Esophagus squamous epithelium (tissue), 5 donors: ENCODE measurements at places on chromosomes 1 and 21.

DNA sequence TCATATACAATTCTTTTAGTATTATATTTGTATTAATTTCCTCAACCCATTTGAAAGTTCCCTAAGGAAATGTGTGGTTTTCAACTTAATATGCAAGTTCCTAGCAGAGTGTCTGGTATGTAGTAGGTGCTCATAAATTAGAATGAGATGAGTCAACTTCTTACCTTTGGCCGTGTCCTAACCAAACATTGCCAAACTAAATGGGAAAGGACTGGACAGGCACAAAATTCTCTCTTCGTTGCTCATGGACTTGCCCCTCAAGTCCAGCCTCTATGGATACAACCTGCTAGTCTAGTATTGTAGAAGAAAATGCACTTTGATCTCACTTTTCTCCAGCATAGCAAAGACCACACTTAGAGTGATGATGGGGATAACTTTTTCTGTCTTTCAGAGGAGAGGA is 11.6 kb upstream of the MRPS14 start:
- DNase-seq, result no peak

DNA sequence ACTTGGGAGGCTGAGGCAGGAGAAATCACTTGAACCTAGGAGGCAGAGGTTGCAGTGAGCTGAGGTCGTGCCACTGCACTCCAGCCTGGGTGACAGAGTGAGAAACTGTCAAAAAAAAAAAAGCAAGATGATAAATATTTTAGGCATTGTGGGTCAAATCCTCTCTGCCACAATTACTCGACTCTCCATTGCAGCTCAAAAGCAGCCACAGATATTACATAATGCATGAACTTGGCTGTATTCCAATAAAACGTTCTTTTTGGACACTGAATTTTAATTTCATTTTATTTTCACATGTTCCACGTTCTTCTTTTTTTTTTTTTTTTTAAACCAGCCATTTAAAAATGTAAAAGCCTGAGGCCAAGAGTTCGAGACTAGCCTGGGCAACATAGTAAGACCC is 69.4 kb downstream of the TCP10L start:
- DNase-seq, result no peak

- DNase-seq, result no peak
Measured at GRCh38 chr1:76940571-76941335, 73.5 kb downstream of the ST6GALNAC5 start.

GRCh38 chr1:224433041-224433691 is 1.4 kb downstream of the WDR26 start:
- no peak for DNase-seq

GRCh38 chr21:42396799-42397745 is 1.2 kb upstream of the TMPRSS3 start:
- no peak for DNase-seq

- DNase-seq, result no peak
Measured at GRCh38 chr1:42298520-42298919, 36.5 kb downstream of the FOXJ3 start.

DNA sequence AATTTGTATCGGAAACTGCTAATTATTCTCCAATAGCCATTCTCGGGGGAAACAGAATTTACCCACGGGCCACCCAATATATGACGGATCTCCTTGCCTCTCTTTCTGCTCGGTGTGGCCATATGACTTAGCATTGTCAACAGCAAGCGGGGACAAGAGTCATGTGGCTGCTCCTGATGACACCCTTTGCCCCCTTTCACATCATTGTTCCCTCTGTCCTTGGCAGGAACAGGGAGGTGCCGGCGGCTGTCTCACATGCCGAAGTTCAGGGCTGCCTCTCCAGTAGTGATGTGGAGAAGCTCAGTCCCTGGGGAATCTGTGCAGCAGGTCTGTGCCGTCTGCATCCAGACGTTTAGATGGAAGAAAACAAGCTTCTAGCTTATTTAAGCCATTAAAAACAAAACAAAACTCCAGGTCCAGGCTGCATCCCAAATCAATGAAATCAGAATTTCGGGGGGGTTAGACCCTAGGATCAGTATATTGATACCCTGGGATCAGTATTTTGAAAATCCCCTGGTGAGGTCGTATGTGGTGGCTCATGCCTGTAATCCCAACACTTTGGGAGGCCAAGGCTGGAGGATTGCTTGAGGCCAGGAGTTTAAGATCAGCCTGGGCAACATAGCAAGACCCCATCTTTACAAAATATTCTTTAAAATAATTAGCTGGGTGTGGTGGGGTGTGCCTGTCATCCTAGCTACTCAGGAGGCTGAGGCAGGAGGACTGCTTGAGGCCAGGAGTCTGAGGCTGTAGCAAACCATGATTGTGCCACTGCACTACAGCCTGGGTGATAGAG is 10.8 kb downstream of the MYOM3 start:
- no peak for DNase-seq
